Daoy (cell line): ENCODE measurements at places on chromosomes 6 and 20. TPM values are rescaled to one million over a fixed set of nuclear protein-coding genes. Genes with fewer than 3 reads are reported as not detected.

MLIP gene
- total RNA-seq, result not detected in 2 replicates

DNA sequence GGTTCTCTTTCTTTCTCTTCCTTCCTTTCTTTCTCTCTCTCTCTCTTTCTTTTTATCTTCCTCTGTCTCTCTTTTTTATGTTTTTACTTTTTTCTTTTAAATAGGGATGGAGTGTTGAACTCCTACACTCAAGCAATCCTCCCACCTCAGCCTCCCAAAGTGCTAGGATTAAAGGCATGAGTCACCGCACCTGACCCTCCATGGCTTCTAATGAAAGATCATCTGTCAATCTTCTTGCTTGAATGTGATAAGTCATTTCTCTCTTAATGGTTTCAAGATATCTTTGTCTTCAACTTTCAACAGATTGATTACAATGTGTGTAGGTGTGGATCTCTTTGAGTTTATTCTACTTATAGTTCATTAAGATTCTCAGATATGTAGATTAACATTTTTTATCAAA is 25.2 kb upstream of the HLA-DOA start:
- DNase-seq, result no peak

GRCh38 chr20:46651091-46651962 is at the start of gene SLC13A3:
SLC13A3 (minus strand) TSS chr20:46651459; CDS start chr20:46651421, 38 bp downstream.
- no peak for DNase-seq

DNA sequence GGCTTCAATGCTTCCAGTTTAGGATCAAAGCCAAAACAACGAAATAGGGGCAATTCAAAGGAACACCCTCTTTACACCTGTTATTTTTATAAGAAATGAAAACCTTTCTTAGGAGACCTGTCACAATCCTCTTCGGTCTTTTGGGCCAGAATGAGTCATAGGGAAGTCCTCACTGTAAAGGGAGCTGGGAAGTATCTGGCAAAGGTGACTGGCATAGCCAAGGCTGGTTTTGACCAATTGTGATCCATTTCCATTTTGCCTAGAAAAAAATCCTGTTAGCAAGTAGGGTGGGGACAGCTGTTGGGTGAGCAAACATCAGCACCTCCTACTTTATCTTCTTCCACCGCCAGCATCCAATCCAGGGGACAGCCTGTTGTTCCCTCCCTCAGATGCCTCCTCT is 343.2 kb upstream of the SULF2 start:
- no peak for DNase-seq

DNA sequence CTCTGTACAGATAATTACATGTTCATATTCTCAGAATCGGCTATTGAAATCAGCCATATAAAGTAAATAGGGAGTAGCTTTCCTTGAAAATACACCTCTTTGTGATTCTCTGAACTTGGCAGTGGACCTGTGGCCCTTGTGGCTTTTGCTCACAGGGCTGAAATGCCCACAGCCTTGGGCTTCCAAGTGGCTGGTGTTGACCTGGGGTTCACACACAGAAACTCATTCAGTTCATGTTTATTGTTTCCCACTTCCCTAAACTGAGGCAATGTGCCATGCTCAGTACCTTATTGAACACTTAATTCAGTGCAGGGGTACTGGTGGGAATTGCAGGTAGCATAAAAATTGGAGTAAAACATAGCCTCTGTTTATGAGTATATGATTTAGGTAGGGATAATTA is 19.1 kb upstream of the TULP4 start:
- DNase-seq, result no peak

DNA sequence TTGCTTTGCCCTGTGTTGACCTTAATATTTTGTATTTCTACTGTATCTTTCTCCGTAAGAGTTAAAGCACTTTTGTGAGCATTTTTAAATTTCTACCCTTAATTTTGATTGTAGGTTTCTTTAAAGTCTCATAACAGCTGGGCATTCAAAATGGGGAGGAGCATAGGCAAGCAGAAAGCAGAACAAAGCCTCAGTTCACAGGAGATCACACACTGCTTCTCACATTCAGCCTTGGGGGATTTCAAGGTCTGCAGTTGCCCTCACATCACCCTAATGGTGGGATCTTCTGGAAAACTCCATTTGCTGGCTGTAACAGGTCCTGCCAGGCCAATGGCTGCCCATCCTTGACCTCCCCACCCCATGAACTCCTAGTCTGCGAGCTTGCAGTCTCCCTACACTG is 292.9 kb downstream of the PHACTR1 start:
- DNase-seq, result no peak

DNA sequence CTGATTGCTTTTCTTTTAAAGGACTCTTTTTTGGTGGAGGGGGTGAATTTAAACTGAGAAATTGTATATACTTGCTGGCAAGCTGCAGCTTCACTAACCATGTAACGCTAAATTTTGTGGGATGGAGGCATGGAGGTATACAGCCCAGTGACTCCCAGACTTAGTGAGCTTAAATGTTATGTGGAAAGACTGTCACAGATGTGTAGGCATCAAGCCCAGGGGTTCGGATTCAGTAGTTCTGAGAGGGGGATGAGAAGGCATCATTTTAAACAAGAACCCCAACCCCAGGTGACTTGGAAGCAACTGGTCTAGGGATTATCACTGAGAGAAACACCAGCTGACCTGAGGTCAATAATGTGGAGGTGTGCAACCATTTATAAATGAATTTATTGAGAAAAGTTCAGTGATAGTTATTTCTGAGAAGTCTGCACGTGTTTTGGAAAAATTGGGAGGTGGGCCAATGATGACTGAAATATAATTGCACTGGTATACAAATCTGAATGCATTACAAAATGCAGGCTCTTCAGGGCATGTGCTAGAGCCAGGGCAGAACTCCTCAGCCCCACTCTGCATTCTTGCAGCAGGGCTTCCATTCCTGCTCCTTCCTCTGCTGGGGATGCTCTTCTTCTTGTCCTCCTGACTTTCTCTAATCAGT is 26.9 kb downstream of the RFPL4B start:
- no peak for DNase-seq

DNA sequence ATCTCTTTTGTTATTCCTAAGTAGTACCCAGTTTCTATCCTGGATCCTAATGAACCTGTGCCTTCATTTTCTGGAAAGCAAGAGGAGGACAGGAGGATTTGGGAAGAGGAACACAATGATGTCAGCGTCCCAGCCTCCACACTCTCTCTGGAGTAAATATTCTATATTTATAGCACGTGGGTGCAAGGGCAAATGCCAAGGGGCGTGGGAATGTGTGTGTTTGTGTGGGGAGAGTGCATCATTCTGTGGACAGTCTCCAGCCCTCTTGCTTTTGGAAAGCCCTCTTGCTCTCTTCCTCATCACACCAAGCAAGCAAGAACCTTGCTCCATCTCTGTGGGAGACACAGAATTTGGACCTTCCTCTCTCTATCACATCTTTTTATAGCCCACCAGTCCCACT is 103.2 kb upstream of the EMILIN3 start:
- DNase-seq, result no peak

GRCh38 chr6:158467923-158468322 is 92.0 kb upstream of the TMEM181 start:
- DNase-seq, result no peak
